ENCODE measurements at places on chromosomes 7 and 10.

- peak; percentile 100 for DNase-seq
Observed at GRCh38 chr7:134613623-134614347, 32.9 kb upstream of the BPGM start.

- no peak for DNase-seq
Observed at GRCh38 chr7:155660758-155661093, 16.3 kb downstream of the RBM33 start.

GRCh38 chr7:104992306-104992705 is 21.7 kb upstream of the KMT2E start:
- no peak for DNase-seq

- no peak for DNase-seq
Observed at GRCh38 chr7:46557781-46558180, 636.7 kb upstream of the IGFBP3 start.

DNA sequence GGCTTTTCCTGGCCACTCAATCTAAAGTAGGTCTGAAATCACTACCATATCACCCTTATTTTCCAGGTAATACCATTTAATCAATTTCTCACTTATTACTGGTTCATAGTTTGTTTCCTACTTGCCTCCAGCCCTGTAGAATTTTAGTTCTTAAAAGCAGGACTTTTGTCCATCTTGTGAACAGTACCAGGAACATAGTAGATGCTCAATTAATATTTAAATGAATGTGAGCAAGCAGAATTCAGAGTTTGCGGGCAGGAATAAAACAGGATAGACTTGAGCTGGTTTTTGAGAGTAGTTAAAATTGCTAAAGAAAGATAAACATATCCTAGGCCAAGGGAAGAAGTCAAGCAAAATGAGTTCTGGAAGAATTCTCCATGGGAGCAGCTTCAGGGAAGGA is 77.9 kb downstream of the ANK3 start:
- no peak for DNase-seq

DNA sequence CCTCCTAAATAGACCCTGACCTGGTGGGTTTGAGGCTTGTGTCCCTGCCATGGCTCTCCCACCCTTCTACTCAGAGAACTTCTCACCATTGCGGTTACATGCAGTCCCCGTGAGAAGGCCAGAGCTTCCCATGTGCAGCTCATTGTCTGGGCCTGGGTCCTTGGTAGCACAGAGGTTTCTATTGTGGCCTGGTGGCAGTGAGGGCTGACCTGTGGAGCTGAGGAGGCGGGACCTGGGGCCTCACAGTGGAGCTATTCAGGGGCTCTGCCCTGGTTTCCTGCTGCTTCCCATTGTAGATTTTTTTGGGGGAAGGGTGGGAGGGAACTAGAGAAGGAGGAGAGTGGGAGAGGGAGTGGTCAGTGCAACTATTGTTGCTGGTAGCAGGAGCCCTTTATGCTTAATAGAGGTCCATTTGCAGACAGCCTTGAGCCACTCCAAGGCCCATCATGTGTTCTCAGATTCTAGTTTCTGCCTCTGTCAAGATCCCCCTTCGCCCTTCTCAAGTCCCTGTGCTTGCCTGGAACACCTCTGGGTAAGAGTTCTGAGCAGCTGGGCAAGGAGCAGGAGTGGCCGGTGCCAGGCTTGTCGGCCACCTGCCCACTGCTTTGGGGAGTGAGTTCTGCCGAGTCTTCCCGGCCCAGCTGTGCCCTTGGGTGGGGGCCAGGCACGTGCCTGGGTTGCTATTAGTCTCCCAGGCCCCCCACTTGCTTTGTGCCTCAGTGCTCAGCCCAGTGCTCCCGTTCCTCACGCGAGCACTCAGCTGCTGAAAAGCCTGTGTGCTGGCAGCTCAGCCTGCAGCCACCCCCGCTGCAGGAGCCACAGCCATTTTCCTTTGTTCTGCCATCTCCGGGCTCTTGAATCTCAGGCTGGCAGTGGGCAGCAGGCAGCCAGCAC is 10.7 kb downstream of the TSPAN14 start:
- DNase-seq = peak; percentile 46

DNA sequence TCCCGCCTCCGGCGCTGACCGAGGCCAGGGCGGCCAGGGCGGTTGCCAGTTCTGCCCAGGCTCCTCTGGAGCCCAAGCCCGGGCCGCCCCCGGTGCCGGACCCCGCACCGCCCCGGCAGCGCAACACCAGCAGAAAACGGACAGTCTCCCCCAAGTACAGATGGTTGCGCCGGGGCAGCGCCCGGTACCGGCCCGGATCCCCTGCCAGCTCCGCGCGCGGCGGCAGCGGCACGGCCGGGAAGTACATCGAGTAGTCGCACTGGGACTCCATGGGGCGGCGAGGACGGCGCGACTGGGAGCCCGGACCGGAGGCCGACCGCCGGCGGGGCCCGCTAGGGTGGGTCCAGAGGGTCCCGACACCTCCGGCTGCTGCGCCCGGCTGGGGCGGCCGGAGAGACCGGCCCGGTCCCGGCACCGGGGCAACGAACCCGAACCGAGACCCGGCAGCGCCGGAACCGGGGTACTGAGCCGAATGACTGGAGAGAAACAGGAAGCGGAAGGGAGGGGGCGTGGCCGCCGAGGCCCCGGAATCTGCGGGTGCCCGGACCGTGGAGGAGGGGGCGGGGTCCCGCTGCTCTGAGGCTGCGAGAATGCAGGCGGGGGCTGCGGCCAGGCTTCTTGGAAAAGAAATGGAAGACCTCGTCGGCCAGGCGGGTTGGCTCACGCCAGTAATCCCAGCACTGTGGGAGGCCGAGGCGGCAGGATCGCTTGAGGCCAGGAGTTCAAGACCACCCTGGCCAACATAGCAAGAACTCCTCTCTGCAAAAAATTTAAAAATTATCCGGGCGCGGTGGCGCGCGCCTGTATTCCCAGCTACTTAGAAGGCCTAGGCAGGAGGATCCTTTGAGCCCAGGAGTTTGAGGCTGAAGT is at the start of gene TRAPPC14:
TRAPPC14 (minus strand) TSS at position 495 of the 870 bp plus-strand sequence; CDS start at position 271, 224 bp downstream.
- peak; percentile 89 for DNase-seq

- DNase-seq = no peak
Observed at GRCh38 chr7:40598915-40599314, 464.1 kb downstream of the SUGCT start.

- no peak for DNase-seq
Observed at GRCh38 chr10:11894381-11895107, 71.4 kb downstream of the PROSER2 start.

DNA sequence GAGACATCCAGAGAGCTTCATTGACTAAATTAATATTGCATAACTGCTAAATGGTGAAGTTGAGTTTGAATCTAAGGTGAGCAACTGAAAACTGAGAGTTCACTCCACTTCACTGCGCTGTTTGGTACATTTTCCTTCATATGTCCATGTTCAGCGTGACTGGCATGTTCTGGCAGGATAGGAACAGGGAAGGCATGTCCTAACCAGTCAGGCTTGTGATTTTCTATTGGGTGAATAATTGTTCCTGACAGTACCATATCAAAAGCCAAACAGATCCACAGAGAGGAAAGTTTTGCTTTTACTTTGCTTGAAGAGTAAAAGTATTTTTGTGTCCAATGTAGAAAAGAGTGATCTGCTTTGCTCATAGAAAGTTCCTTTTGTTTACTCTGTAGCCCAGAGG is 53.2 kb downstream of the WDFY4 start:
- DNase-seq = no peak

- no peak for DNase-seq
Observed at GRCh38 chr10:73886661-73887293, 12.4 kb upstream of the CAMK2G start.

- DNase-seq = no peak
Observed at GRCh38 chr7:101896941-101897340, 79.5 kb downstream of the CUX1 start.

DNA sequence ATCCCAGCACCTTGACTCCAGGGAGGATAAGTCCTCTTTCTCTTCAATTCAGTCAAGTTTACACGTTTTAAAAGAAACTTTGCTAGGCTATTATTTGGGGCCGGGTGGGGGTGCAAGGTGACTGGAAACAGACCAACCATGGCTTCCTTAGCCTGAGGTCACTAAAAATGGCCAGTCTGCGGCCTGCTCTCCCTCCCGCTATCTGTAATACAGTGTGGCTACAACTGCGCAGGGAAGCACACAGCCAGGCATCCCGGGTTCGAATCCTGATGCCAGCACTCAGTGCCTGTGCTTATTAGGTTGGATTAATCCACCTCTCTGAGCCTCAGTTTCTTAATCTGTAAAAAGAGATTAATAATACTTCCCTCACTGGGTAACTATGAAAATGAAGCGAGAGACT is 19.5 kb downstream of the ATP6V1F start:
- DNase-seq = no peak

DNA sequence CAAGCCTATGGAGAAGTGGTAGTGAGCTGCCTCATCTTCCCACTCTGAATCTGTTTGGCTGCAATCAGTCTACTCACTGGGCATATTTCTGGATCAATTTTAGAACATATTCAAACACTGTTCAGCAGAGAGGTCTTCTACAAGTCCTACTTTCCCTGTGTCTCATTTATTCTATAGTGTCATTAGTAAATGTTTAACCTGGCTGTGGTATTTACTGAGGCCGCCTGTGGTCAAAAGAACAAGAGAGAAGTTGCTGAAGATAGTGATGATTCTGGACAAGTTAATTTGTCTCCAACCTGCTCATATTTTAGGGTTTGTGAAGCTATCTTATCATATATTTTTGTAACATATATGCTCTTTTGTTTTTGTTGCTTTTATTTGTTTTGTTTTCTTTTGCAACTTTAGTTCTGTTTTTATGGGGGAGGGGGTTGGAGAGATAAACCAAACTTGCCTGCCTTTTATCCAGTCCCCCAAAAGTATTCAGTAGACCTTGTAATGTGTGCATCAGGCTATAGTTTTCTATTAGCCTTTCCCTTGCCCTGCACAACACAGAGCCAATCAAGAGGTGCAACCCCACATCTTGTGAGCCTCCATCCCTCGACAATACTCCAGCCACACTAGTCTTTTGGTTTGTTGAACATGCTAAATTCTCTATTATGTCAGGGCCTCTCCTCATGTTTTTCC is 362.8 kb upstream of the MBL2 start:
- no peak for DNase-seq

GRCh38 chr10:76869931-76870330 is 767.7 kb downstream of the KCNMA1 start:
- DNase-seq = no peak

DNA sequence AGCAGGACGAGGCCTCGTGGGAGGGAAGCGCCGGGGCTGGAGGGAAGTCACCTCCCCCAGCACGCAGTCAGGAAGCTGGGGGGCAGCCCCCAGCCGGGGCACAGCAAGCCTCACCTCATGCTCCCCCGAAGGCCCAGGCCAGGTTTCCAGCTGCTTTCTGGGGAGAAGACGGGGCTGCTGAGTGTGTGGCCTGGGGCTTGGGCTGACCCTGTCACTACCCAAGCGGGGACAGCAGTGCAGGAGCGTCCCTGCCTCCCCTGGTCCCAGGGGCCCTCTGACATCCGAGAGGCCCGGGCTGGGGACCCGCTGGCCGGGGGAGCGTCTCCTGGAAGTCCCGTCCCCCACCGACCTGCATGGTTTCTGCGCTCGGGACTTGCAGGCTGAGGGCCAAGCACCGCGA is 19.7 kb upstream of the NKX6-2 start:
- no peak for DNase-seq

DNA sequence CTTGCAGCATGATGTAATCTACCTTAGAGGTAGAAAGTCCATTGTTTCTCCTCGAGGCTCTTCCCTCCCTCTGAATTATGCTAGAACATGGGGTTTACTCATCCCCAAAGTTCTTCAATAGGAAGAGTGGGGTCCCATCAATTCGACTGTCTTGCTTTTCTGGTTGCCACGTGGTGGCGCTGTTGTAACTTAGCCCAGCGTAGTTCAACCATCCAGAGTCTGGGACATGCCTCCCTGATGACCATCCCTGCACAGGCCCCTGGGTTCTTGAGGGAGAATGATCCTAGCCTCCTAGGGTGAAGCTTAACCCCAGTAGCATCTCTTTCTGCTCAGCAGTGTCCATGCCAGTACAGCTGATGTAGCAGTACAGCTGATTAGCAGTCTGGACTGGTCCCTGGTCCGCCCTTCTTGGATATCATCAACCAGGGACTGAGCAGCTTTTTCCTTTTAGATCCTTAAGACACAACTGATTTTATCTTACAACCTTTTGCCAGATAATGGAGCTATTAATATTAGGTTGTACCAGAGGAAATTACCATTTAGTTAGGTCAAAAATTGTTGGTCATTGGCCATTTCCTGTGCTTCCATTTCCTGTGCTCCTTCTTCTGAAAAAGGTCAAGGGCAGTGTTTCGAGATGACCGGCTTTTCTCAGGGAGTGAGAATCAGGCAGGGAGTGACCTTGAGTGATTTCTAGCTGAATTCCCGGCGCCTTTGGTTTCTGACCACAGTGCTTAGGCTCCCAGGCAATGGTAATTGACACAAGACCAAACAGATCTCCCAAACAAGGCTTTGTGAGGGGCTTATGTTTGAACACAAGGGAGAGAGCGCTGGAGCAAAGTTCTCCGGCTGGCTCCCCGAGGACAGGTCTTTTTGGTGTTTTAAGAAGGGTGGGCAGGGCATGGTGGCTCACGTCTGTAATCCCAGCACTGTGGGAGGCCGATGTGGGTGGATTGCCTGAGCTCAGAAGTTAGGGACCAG is 65.4 kb downstream of the TACC2 start:
- DNase-seq = peak; percentile 82

DNA sequence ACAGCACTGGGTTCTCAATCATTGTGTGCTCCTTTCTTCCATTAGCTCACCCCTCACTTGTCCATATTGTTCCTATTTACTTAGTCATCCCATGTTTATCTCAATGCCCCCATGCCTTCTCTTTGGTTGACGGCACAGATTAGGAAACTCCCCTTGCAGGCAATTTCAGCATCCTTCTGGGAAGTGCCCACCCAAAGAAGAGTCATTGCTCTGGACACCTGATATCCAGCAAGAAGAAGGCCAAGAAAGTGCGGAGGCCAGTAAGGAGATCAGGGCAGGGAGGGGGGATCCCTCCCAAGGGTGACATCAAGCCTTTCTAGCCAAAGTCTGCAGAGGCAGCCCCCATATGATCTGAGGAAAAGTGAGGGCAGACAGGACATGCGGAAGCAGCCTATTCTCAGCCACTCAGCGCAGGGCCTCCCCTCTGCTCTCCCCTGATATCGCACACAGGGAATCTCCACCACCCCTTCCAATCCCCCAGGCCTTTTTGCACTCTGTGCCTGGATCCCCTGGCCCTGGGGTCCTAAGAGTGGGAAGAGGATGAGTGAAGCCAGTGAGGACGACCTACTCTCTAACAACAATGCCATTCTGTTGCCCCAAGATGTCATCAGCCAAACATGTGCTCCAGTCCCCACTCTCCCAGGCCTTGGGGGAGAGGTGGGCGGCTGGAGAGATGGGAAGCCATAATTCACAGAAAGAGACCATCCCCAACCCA is 1.8 kb downstream of the TRPV6 start:
- no peak for DNase-seq

- no peak for DNase-seq
Observed at GRCh38 chr7:6554848-6555247, 3.6 kb upstream of the GRID2IP start.

DNA sequence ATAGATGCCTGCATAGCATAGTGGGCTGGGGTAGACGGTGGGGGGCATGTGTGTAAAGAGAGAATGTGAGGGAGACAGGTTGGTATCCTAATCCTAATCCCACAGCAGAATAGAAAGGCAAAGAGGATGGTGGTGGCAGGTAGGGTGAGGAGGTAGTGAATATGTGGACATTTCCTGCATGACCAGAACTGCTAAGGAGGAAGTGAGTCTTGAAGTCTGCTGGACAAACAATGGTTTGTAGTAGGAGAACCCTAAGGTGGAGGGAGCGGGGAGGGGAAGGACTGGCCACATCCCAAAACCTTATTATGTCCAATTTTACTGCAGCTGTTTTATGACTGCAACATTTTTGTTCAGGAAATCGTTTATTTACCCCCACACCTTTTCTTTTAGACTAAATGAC is 279.7 kb downstream of the AUTS2 start:
- DNase-seq = peak; percentile 32
